ENCODE measurements at places on chromosomes 1 and 21. TPM values are rescaled to one million over a fixed set of nuclear protein-coding genes. Genes with fewer than 3 reads are reported as not detected.

GRCh38 chr1:153661111-153661708, 2.7 kb downstream of the SNAPIN start:
- H3K27me3 ChIP-seq, result no peaks in the 10 kb centered on the region
- no peaks in the 10 kb centered on the region for H3K36me3 ChIP-seq
- H3K27ac ChIP-seq, result no peak overlapping the region

BTBD8 gene
- 3.5 TPM for polyA plus RNA-seq

BCAN gene
- 2.4 TPM for polyA plus RNA-seq

TNFRSF1B gene
- polyA plus RNA-seq, result 7.7 TPM

- no peaks in the 10 kb centered on the region for H3K27me3 ChIP-seq
- peaks cover 22% of the 10 kb centered on the region for H3K4me1 ChIP-seq
- peak overlapping the region; percentile 14 for H3K27ac ChIP-seq
- peak; percentile 43 for DNase-seq
- H3K36me3 ChIP-seq, result no peaks in the 10 kb centered on the region
Measured at GRCh38 chr1:111733183-111733991, 5.8 kb downstream of the INKA2 start.

DNA sequence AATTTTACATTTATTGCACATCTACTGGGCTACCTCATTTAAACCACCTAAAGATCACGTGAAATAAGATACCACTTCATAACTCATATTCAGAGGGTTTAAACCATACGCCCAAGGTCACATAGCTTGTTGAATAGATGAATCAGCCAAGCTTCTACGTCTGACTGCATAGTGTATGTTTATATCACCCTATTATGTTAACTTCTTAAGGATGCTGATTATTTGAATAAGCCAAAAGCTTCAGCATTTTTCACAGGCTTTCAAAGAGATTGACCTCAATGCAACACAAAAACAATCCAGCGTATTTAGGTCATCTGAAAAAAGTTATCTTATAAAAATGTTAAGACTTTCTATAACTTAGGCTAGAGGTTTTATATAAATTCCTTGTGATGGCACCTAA, 373.8 kb downstream of the TGFB2 start:
- H3K4me3 ChIP-seq, result no peak overlapping the region
- no peak overlapping the region for H3K27ac ChIP-seq
- H3K27me3 ChIP-seq, result no peaks in the 10 kb centered on the region
- DNase-seq, result no peak
- H3K36me3 ChIP-seq, result no peaks in the 10 kb centered on the region
- H3K4me1 ChIP-seq, result no peaks in the 10 kb centered on the region

- H3K27ac ChIP-seq, result no peak overlapping the region
- H3K4me1 ChIP-seq, result no peaks in the 10 kb centered on the region
- no peaks in the 10 kb centered on the region for H3K36me3 ChIP-seq
- H3K4me3 ChIP-seq, result no peak overlapping the region
Measured at GRCh38 chr1:223444411-223444810, 51.2 kb downstream of the CCDC185 start.

DNA sequence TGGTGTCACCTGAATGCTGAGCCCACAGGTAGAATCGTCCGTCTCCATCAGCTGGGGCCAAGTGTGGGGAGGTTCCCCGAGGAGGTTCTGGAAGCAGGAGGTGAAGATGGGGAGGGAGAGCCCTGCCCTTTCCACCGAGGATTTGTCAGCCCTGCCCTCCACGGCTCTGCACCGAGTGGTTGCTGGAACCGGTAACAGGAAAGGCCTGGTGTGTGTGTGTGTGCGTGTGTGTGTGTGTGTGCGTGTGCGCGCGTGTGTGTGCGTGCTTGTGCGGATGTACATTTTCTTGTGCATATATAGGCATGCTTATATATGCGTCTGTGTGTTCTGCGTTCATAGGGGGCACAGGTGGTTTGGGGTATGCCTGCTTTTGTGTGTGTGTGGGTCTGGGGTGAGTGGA, 3.5 kb downstream of the NBL1 start:
- no peak overlapping the region for H3K27ac ChIP-seq
- no peaks in the 10 kb centered on the region for H3K27me3 ChIP-seq
- H3K4me3 ChIP-seq, result no peak overlapping the region
- DNase-seq, result no peak
- H3K4me1 ChIP-seq, result peaks cover 5% of the 10 kb centered on the region

DNA sequence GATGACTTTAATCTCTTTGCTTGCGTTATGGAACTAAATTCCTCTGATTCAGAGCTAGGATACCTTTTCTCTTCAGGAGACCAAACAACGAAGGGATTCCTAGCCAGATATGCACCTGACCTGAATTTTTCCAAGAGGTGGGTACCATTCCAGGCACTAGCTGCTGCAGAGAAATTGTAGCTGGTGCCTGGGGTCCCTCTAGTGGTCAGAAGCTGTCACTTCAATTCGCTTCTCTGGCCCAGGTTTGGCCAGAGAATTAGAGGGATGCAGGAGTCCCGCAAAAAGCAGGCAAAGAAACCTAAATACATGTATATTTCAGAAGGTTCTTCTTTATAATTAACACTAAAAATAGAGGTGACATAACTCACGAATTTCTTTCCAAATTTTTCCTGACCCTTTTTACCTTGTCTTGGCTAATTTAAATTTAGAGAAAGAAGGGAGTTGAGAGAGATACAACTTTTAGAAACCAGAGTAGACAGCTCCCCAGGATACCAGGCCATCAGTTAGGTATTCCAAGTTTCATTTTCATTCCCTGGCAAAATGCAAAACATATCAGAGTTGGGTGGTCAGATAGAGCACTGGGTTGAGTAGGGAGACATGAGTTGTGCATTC, 9.6 kb downstream of the ACKR1 start:
- H3K27me3 ChIP-seq, result peaks cover 20% of the 10 kb centered on the region
- no peaks in the 10 kb centered on the region for H3K4me1 ChIP-seq
- no peak overlapping the region for H3K27ac ChIP-seq
- peak; percentile 61 for DNase-seq
- no peak overlapping the region for H3K4me3 ChIP-seq
- H3K36me3 ChIP-seq, result no peaks in the 10 kb centered on the region

UTP11 gene
- 26.5 TPM for polyA plus RNA-seq

- no peaks in the 10 kb centered on the region for H3K36me3 ChIP-seq
- no peak overlapping the region for H3K27ac ChIP-seq
- H3K4me1 ChIP-seq, result peaks cover 8% of the 10 kb centered on the region
- DNase-seq, result no peak
- H3K4me3 ChIP-seq, result no peak overlapping the region
- H3K27me3 ChIP-seq, result peaks cover 45% of the 10 kb centered on the region
Measured at GRCh38 chr1:239999170-239999569, 92.5 kb upstream of the FMN2 start.
